RPMI7951 (cell line): ENCODE measurements at places on chromosomes 4 and X. TPM values are rescaled to one million over a fixed set of nuclear protein-coding genes. Genes with fewer than 3 reads are reported as not detected.

The CT45A5 gene
- 0.29 TPM in 1 of 2 replicates, not detected in the other for total RNA-seq

DNA sequence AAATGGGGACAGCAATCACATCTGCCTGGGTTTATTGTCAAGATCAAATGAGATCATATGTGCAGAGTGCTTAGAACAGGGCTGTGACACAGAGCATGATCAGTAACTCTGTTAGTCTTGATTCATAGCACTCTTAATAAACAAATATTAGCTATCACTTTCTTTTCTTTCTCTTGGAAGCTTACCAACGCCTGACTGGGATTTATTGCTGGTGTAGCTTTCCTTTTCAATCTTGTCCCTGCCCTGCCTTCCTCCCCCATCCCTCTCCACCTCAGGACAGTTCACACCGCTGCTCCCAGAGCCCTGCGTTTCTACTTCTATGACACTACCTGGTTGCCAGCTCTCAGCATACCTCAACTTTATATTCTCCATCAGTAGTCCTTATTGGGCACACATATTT lies 120.7 kb downstream of the LDB2 start:
- no peak for DNase-seq

- DNase-seq = no peak
These were observed 58.6 kb upstream of the MCF2 start for GRCh38 chrX:139766545-139766983.

- DNase-seq = no peak
These were observed 9.1 kb downstream of the ARHGAP36 start for GRCh38 chrX:131067216-131067615.

- no peak for DNase-seq
These were observed 141.8 kb downstream of the JADE1 start for GRCh38 chr4:128951316-128951715.

GRCh38 chrX:41827886-41828285 lies 95.5 kb downstream of the CASK start:
- DNase-seq = no peak
